Activated naive CD4-positive, alpha-beta T cell treated with anti-CD3 and anti-CD28 coated beads for 36 hours (primary cell): ENCODE measurements at places on chromosomes 1 and 21. TPM values are rescaled to one million over a fixed set of nuclear protein-coding genes. Genes with fewer than 3 reads are reported as not detected.

GRCh38 chr1:118100686-118101514 is 84.1 kb downstream of the SPAG17 start:
- DNase-seq, result no peak

Gene FAM72A
- total RNA-seq, result 55.1 TPM

DNA sequence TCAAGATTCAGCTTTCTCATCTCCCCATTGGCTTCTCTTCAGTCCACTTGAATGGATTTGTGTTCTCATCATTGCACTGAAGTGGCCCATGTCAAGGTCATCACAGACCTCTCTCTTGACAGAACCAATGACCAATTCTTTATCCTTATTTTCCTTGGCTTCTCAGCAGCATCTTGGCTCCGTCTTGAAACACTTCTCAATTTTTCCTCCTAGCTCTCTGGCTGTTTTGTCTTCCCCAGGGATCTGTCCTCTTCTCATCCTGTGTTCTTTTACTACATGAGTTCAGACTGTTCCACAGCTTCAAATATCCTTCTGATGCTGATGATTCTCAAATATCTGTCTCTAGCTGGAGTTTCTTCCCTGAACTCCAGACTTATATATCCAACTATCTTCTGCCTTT is 78.6 kb downstream of the COLGALT2 start:
- no peak for DNase-seq

- peak; percentile 77 for DNase-seq
Measured at GRCh38 chr1:24416666-24417391, 1.2 kb downstream of the NIPAL3 start.

DNA sequence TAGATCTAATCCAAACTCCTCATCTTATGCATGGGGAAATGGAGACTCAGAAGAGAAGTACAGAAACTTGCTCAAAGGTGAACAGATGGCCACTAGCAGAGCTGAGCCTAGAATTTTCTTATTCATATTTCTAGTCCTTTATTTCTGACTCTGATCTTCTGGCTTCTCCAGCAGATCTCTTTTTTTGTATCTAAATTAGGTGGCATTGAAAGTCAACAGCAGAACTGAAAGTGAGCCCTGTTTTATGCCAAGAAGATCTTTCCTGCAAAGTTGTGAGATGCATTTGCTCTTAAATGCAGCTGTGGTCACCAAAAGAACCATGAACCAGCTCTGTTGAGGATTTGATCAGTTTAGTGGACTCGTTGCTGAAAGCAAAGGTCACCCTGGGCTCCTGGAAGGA is 75.5 kb downstream of the KAZN start:
- no peak for DNase-seq

Gene AK5
- 7.0 TPM for total RNA-seq

GRCh38 chr1:29849038-29849750 is 612.9 kb downstream of the PTPRU start:
- peak; percentile 68 for DNase-seq

DNA sequence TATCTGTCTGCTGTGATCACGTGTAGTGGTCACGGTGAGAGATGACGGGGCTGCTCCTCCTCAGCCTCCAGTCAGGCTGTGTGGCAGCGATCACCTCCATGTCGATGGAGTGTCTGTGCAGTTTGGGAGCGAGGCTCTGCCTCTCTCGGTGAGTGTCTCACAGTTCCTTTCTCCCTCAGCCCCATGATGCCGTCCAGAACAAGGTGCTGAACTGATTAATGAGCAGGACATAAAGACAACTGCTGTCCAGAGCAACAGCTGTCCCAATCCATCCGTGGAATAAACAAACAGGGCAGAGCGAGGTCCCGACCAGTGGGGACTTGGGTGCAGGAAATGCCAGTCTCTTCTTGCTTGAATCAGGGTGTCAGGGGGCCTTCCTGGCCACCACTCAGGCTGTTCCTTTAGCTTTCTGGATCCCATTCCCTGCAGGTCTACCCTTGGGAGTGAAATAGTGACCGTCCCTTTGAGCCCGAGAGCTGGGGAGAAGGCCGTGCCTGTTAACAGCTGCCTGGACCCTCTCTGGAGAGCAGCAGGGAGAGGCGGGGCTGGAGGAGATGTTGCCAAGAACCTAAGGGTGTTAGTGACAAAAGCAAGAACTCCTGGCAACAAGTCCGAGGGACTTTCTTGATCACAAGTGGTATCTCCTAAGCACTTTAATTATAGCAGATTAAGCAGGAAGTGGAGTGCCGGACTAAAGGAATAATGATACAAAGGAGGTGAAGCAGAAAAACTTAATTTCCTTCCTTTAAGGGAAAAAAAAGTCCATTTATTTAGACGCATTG is 443.9 kb downstream of the KIF26B start:
- no peak for DNase-seq

- no peak for DNase-seq
Measured at GRCh38 chr1:172487550-172487949, 43.7 kb upstream of the PIGC start.

GRCh38 chr1:35390600-35391494 is 122.3 kb downstream of the ZMYM4 start:
- DNase-seq, result no peak

GRCh38 chr1:190736971-190737590 is 259.4 kb upstream of the BRINP3 start:
- DNase-seq, result no peak

DNA sequence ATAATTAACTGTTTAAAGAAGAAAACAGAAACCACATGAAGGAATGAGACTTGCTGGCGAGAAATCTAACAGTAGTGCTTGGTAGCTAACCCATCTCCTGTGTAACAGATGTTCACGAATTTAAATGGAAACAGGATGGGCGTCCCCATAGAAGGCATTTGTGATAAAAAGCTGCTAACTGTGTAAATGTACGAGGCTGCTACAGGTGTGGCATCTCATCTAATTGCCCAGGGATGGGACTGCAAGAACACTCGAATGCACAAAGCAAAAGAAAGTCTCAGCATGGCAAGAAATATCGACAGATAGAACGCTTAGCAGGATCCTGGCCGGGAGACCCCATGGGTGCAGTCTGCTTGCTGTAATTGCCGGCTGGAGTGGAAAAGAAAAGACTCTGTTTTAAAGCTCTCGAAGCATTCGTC is 112.7 kb downstream of the RUNX1 start:
- peak; percentile 30 for DNase-seq

Gene GPR3
- 0.64 TPM for total RNA-seq

DNA sequence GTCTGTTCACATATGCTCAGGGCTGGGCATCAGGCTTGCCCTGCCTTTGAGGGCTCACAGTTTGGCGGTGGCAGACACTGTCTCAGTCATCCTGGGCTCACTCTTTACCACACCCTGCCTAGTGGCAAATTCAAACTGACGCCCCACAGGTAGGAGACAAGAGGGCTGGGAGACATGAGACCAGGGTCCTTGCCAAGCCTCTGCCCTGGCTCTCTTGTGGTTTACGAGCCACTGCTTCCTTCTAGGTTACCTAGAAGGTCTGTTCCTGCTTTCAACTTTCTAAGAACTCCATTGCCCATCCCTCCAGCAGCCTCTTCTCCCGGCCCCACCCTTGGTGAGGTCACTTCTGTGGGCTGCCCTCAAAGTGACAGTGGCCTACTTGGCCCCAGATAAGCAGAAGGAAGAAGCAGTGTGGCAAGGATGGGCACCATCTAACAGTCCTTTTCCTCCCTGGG is 10.5 kb downstream of the KIF21B start:
- no peak for DNase-seq

GRCh38 chr1:46489169-46489637 is 433 bp upstream of the DMBX1 start:
- peak; percentile 37 for DNase-seq

- no peak for DNase-seq
Measured at GRCh38 chr1:22437573-22437972, 14.1 kb upstream of the ZBTB40 start.

DNA sequence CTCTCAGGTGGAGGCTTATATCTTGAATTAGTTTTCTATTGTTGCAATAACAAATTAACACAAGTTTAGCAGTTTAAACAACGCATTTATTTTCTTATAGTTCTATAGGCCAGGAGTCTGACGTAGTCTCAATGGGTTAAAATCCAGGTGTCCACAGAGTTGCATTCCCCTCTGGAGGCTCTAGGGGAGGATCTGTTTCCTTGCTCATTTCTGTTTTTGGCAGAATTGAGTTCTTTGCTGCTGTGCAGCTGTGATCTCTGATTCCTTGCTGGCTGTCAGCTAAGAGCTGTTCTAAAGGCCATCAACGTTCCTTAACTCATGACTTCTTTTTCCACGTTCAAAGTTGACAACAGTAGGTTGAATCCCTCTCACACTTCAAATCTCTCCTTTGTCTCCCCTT is 31.8 kb downstream of the S100A10 start:
- no peak for DNase-seq

DNA sequence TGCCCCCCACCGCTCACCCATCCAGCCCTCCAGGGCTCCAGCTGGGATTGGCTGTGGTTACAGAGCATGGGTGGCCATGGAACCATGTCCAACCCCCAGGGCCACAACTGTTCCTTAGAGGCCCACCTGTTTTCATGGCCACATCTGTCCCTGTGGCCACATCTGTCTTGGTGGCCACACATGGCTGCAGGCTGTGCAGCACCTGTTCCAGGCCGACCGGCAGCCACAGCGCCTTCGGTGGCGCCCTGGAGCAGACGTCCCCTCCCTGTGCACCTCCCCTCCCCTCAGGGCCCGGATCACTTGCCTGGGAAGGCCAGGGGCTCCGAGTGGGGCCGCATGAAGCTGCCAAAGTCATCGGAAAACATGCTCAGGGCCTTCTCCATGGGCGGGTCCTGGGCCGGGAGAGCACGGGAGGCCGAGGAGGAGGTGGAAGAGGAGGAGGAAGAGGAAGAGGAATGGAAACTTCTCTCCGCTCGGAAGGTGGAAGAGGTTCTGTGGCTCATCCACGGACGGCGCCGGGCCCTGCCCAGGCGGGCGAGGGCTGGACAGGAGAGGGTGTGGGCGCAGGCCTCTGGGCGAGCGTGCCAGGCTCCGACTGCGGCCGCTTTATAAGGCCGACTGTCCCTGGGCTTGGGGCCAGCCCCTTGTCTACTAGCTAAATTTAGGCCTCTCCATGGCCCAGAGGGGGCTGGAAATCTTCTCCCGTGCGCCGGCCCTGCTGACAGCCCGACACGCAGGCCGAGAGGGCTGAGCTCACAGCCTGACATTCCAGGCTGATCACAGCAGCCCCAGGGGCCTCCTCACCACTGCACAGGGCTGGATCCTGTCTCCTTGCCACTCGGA is at the start of gene HSPB7:
TSS of gene HSPB7 (minus strand) at position 583 of the 843 bp plus-strand sequence. CDS start at position 503, 80 bp downstream.
- no peak for DNase-seq

DNA sequence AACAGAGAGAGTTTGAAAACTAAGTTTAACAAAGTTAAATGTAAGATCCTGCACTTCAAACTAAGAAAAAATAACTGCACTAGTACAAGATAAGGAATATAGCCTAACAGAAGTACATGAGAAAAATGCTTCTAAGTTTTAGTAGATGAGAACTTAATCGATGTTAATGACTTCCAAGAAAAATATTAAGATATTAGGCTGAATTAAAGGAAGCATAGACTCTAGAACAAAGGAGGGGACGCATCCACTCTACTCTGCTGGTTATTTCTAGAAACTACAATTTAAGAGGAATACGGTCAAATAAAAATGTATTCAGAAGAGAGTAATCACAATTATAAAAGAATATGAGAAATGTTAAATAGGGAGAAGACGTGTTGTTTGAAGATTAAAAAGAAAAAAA is 46.3 kb upstream of the SLC16A1 start:
- no peak for DNase-seq

- no peak for DNase-seq
Measured at GRCh38 chr1:197073978-197074377, 6.9 kb upstream of the F13B start.
